T47D (cell line): ENCODE measurements at places on chromosomes 2 and 18.

DNA sequence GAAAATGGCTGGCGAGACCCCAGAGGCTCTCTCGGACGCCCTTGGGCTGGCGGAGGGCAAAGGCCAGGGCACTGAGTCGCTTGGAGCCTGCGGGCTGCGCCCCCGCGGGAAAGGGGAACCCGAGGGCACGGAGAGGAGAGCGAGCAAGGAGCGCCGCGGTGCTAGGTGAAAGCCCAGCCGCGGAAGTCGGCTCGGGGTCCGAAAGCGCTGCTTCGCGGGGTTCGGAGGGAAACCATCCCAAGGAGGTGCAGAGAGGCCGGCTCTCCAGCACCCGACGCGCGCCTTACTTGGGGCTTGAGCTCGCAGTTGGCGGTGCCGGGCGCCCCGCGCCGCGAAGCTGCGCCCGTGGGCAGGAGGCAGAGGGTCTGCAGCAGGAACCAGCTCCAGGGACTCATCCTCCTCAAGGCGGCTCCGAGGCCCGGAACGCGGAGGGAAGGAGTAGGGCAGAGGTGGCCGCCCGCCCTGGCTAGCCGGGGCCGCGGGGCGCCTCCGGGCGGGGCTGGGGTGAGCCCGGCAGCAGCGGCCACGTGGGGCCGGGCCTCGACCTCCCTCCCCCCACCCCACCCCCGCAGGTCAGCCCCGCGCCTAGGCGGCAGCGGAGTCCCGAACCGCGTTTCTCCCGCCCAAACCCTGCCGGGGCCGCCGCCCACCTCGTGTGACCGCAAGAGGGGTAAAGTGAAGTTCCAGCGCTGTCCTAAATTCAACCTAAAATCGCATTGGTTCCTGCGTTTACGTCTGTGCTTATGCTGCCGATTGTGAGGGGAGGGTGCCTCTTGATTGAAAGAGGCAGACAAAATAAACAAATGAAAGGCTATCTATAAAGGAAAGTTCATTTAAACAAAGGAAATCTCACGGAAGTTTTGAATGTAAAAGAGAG, at the start of gene TRABD2A:
TSS of gene TRABD2A (minus strand) at position 440 of the 877 bp plus-strand sequence. CDS start at position 395, 45 bp downstream.
- DNase-seq = no peak

DNA sequence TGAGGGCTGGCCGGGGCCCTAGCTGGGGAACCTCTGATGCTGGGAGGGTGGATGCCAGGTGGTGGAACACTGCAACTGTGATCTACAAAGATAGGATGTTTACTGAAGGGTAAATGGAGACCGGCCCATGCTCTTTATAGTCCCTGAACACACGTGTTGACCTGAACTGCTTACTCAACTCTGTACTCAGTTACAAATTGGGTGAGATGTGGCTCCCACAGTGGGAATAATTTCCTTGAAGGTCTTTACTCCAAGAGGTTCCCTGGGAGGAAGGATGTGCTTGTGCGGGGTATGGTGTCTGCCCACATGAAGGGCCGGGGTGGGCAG, 254.1 kb downstream of the PRKCE start:
- no peak for DNase-seq

GRCh38 chr2:144431998-144432397, 87.9 kb downstream of the ZEB2 start:
- DNase-seq = no peak

DNA sequence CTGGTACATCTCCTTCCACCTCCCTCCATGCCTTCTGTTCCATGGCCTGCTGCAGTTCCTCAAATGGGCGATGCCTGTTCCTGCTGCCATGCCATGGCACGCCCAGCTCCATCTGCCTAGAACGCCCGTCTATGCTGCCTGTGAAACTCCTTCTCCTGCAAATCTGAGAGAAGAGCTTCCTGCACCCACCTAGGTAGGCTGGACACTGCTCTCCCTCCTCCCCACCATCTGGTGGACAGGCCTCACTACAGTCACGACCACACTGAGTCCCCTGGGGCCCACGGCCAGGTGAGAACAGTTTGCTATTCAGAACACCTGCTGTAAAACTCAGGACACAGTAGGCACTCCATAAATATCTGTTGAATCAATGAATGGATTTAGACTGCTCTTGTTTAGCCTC, 92.4 kb downstream of the LAMA1 start:
- no peak for DNase-seq

GRCh38 chr2:871926-872680, 78.5 kb upstream of the SNTG2 start:
- DNase-seq = no peak

DNA sequence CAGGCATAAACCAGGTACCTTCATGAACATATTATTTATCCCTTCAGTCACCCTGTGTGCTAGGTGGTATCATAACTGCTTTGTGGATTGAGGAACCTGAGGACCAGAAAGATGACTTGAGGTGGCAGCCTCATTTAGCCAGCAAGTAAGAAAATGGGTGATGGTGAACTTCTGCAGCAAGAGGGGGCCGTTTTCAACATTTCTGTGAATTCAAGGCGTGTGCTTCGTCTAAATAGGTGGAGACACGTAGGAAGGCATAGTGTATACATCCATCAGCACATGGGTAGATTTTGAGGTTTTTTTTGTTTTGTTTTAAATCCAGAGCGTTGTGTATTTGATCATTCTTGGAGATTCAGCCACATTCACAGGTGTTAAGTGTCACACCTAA, 118.7 kb downstream of the SPTBN1 start:
- no peak for DNase-seq

DNA sequence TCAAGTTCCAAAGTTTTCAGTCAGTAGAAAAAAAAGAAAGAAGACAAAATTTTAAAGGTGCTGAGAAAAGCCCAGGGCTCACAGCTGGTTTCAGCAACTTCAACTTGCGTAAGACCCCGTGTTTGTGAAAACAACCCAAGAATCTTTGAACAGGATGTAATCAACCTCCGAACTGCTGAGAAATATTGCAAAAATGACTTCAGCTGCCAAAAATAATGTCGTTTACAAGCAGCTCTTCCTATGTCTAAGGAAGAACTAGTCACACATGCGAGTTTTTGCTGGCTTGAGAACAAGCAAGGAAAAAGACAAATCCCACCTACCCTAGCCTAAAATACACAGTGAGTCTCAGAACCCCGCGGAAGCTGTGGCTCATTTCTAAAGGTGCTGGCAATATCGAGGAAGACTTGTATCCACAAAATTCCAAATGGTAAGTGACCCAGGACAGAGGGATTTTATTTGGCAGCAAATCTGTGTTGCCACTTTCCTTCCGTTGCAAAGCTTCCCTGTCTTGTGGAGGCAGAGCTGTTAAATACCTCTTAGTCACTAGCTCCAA, 59.8 kb upstream of the SLC8A1 start:
- no peak for DNase-seq

GRCh38 chr2:239776436-239777005, 248.6 kb downstream of the NDUFA10 start:
- no peak for DNase-seq

DNA sequence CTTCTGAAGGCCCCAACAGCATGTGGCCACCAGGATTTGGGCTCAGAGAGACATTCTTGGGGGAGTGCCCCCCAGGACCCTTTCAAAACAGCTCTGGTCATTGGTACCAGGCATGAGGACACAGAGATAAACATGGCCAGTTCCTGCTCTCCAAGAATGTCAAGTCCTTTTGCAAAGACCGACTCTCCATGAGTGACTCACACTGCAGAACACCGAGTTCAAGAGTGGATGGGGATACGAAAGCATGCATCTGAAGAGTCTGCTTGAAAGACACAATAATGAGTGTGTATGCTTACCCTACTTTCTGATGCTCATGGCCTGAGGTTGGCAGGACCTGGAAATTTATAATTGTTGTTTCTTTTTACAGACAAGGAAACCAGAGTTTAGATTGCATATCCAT, 450.6 kb downstream of the TSN start:
- no peak for DNase-seq

DNA sequence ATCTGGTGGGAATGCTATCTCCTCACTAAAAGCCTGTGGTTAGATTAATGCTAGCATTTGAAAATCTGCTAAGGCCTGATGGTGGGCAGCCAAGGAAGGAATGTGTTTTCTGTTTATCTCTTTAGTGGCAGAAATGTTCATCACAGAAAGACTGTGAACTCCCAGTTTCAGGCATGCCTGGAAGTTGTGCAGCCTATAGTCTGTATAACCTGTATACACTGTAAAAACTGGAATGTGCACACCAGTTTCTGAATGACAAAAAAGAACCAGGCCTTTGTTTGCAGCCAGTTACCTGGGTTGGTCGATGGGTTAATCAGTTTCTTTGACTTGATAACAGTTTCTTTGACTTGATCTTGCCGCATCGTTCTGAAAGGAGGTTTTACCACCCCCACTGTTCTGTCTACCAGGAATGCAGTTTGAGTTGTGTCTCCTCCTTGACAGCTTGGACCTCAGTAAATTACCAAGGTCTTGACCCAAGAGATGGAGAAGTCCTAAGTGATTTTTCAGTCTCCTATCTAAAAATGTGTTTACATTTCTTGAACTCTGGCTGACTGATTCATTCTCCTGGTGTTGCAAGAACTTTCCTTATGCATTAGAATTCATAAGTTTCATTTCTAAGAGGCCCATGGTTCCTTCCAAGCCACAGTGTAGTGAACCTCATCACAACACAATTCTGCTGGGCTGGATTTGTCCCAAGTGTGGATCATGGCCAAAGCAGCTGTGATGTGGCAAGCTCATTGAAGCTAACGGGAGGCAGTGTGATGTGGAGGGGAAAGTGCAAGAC, 62.2 kb downstream of the KIAA2012 start:
- no peak for DNase-seq

DNA sequence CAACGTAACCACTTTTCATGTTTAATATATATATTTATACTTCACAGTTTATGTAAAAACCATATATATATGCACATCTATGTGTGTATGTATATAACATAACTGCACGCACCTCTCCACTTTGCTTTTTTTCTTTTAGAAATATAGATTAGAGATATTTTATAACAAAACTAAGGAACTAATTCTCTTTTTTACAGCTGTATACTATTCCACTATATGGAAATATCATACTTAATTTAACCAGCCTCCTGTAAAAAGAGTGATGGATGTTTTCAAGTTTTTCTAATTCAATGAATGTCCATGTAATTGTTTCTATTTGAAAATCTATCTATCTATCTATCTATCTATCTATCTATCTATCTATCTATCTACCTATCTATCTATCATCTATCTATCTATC, 4.6 kb downstream of the ARHGAP15 start:
- DNase-seq = no peak

- DNase-seq = no peak
Observed at GRCh38 chr2:237244976-237245646, 159.4 kb downstream of the COPS8 start.

DNA sequence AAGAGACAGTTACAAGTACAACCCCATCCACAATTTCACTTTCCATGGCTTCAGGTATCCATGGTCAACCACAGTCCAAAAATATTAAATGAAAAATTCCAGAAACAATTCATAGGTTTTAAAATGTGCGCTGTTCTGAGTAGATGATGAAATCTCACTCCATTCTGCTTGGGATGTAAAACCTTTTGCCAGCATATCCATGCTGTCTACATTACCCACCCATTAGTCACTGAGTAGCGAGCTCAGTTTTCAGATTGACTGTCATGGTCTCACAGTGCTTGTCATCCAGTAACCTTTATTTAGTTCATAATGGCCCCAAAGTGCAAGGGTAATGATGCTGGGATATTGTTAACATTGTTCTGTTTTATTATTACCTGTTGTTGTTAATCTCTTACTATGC, 40.5 kb downstream of the SMAD4 start:
- DNase-seq = no peak

GRCh38 chr2:39068299-39069135, 52.3 kb downstream of the SOS1 start:
- no peak for DNase-seq

DNA sequence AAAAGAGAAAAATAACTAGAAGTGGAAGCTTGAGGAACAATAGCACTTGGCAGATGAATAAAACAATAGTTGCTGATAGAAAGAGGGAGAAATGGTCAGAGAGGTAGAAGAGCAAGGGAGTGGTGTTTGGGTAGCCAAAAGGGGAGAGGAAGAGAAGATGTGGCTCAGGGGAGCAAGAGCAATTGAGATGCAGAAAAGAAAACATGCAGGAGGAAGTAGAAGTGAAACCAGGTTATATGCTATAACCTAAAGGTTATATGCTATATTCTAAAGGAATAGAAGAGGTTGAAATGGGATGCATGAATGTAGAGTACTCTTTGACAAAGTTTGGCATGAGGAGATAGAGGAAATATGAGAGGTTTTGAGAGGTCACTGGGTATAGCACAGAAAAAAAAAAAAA, 759.5 kb downstream of the SATB2 start:
- no peak for DNase-seq

- no peak for DNase-seq
Observed at GRCh38 chr2:30223413-30223874, 7.9 kb upstream of the LBH start.

GRCh38 chr2:117763804-117764203, 50.7 kb upstream of the DDX18 start:
- DNase-seq = no peak

GRCh38 chr2:117379928-117380327, 434.6 kb upstream of the DDX18 start:
- no peak for DNase-seq

DNA sequence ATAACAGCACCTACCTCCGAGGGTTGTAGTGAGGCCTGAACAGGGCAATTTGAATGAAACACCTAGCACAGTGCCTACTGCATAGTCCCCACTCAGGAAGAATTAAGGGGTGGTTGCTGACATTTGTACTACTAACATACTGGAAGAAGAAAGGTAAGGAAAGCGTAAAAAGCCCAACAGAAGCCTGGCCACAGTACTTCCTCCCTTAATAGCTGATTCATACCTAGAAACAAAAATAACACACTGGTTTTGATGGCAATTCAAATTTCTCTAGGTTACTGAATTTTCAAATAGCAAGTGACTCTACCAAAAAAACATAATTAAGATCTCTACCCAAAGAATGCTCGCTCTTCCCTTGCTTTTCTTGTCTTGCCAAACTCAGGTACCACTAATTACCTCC, 16.2 kb downstream of the SUCLG1 start:
- DNase-seq = no peak

- no peak for DNase-seq
Observed at GRCh38 chr18:25621144-25621543, 269.2 kb upstream of the ZNF521 start.

- no peak for DNase-seq
Observed at GRCh38 chr2:54100772-54101171, 14.6 kb upstream of the ACYP2 start.

GRCh38 chr18:42231796-42232195, 276.8 kb downstream of the PIK3C3 start:
- no peak for DNase-seq

DNA sequence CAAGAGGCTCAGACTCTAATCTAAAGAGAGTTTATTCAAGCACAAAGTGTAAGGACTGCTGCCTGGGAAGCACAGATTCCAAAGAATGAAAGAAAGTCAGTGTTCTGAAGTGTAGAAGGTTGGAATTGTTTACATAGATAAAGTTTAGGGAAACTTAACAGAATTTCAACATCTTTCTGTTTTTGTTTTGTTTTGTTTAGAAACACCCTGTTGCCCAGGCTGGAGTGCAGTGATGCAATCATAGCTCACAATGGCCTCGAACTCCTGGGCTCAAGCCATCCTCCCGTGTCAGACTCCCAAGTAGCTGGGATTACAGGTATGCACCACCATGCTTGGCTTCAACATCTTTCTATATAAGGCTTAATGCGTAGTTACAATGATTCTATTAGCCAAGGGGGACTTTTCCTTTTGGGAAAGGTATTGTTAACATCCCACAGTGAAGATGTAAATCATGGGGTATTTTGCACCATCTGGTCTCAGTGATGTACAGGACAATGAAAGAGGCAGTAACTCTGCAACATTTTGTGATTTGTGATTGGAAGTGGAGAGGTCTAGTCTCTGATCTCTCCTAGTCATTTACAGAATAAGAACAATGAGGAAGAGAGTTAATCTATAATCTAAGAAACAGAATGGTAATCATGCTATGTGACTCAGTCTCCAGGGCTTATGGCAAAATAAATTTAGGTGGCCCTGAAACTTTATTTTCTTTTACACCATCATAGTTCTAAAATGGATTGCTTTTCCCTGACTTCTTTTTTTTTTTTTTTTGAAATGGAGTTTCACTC, 45.6 kb upstream of the MSH6 start:
- no peak for DNase-seq
